ENCODE measurements at places on chromosomes 12 and 14.

DNA sequence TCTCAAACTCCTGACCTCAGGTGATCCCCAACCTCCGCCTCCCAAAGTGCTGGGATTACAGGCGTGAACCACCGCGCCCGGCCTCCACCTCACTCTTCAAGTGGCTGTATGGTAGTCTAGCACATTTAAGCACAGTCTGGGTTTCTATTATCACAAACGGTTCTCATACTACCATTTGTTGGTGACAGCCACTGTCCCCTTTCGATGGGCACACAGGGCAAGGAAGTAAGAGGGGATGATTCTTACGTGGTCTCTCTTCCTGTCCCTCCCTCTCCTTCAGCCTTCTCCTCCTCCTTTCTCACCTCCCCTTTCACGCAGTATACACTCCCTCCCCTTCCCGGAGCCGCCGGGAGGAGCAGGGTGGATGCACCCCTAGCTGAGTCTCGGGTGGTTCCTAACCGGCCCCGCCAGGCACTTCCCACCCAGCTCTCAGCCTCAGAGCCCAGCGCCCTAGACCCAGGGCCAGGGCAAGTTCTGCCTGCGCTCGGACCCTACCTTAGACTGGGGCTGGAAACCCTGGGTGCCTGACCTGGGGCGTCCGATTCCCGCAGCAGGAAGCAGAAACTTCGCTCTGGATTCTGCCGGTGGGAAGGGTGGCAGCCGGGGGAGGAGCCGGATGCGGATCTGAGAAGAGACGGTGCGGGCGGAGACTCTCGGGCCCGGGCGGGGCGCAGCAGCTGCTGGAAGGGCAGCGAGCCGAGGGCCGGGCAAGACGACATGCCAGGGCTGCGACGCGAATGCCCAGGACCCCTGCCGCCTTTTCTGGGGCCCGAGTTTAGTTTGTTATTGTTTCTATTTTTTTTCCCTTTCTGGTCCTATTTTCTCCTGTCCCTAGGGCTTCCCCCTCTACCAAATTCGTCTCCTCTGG lies at the start of gene TEP1:
Gene TEP1 (minus strand): TSS at position 626 of the 868 bp plus-strand sequence. CDS start 5,062 bp downstream, outside the sequence.
- peak; percentile 91 for DNase-seq

DNA sequence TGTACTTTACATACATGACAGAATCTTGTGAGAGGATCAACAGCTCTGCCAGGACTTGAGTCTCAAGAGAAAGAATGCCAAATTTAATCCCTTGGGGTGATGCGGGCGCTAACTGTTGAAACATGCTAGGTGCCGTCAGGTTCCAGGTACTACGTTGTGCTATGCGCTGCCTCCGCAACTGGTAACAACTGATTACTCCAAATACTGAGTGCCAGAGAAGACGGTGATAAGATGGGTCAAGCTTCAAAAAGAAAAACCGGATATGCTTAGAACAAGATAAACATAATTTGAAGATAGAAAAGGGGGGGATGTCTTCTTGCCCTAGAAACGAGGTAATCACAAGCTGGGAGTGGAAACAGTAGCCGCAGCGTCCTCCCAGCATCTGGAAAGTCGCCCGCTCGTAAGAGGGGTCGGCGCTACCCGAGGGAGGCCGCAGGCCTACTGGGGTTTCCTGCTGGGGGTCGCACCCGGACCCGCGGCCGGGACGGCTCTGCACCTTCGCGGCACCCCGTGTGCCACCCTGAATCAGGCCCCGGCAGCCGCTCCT lies 678 bp downstream of the ZBTB25 start:
- peak; percentile 77 for DNase-seq

DNA sequence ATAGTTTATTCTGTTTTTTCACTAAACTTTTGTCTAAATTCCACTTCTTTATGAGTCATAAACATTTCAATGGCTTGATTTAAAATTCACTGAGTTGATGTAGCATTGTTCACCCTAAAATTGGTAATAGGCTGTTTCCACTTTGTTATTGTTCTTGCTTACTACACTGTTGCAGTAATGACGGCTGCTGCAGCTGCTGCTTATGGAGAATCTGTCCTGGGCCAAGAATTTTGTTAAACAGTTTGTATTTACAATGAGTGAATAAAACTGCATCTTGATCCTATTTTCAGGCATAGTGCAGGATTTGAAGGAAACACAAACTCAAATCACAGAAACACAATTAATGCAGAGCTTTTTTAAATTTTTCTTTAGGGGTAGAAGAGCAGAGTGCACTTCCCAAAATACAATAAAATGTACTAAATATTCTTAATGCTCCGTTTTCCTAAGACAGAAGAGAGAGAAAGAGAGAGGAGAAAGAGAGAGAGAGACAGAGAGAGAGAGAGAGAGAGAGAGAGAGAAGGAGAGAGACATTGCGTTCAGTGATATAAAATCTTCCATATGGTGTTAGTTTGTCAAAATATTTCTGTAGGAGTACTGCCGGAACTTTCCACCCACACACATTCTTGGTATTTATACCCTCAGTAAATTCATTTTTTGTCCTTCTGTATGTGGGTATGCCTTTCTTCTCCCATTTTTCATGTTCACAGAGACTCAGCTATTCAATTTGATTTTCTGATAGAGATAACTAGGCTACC lies 266.4 kb downstream of the LRFN5 start:
- DNase-seq: no peak

DNA sequence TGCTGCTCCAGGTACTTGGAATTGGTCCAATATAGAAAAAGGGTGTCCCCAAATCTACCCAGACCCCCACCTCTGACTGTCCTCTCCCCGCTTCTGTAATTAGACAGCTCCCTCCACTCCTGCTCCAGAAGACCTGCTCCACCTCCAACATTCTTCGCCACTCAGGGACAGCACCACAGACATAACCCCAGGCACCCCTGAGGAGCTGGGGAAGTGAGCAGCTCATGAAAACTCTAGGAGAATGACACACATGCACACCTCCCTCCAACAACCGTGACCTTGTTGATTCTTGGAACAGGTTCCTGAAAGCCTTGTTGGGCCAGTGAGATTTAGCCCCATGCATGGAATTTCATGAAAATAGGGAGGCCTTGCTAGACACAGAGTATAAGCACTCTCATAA lies 8.2 kb downstream of the KRT4 start:
- no peak for DNase-seq

- DNase-seq: no peak
These were observed 103.9 kb downstream of the TGFB3 start for GRCh38 chr14:75877884-75878283.

DNA sequence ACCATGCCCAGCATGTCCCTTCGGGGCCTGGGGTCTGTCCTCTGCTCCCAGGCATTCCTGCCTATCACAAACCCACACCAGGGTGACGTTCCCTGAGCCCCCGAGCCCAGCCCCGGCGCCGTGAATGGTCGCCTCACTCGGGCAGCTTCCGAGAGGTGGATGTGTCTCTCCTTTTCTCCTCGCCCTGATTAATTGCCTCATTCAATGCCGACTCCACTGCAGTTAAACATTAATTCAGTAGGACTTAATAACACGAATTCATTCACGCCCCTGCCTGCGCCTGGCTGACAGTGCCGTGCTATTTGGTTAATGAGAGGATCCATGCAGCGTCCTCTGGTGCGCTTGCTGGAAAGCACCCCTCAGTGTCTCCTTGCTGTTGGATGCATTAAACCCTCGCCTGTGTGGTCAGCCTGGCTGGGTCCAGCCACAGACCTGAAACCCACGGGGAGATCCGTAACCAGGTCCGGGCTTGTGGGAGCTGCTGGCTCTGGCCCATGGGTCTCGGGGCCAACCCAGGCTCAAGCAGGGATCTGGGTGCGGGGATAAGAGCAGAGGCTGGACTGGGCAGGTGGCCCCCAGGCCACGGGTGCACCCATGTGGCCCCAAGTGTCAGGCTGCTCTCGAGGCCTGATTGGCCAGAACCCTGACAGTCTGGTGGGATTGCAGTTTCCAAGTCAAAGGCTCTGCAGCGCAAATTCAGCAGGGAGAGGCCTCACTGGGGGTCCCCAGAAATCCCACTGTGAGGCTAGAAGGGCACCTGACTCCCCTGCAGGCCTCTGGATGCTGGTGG lies 55.4 kb downstream of the FBRSL1 start:
- no peak for DNase-seq

- no peak for DNase-seq
These were observed 612.9 kb downstream of the CCER1 start for GRCh38 chr12:90342081-90342480.

DNA sequence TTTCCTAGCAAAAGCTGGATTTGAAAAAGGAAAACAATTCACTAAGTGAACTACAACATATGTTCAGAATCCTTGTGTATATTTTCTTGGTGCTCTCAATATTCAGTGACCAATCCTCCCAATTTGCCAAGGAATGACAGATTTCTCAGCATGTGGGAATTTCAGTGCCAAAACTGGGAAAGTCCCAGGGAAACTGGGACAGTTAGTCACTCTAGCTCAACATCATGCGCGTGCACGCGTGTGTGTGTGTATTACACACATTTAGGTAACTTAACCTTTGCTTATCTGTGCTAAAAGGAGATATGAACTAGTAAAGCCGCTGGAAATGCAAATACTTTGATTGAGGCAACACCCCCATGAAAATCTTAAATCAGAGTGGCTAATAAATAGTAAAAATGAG lies 26.1 kb upstream of the SLC6A13 start:
- no peak for DNase-seq

DNA sequence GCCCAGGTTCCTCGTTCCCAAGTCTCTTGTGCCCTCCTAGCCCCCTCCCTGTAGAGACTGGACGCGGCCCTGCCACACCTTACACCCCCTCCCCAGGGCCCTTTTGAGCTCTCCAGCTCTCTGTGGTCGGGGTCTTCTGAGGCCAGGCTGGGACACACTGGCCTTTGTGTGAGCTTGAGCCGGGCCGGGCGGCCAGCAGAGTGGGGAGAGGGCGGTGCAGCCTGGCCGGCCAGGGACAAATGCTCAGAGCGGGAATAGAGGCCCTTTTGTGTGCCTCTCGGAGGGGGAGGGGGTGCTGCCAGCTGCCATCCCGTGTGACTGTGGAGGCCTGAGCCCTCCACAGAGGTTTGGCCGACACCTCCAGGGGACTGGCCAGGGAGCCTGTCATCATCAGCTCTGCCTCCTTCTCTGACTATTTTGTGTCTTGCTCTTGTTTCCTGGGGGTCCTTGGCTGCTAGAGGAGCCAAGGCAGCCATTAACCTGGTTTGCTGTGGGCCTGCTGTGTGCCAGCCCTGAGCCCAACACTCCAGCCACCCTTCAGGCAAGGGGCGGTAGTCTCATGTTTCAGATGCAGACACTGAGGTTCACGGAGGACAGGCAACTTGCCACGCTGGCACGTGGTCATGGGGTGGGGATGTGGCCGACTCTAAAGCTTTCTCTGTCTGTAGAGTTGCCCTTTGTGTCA lies 13.6 kb downstream of the FAM222A start:
- DNase-seq: no peak

- DNase-seq: no peak
These were observed 919 bp downstream of the PSMA3 start for GRCh38 chr14:58245562-58245961.

DNA sequence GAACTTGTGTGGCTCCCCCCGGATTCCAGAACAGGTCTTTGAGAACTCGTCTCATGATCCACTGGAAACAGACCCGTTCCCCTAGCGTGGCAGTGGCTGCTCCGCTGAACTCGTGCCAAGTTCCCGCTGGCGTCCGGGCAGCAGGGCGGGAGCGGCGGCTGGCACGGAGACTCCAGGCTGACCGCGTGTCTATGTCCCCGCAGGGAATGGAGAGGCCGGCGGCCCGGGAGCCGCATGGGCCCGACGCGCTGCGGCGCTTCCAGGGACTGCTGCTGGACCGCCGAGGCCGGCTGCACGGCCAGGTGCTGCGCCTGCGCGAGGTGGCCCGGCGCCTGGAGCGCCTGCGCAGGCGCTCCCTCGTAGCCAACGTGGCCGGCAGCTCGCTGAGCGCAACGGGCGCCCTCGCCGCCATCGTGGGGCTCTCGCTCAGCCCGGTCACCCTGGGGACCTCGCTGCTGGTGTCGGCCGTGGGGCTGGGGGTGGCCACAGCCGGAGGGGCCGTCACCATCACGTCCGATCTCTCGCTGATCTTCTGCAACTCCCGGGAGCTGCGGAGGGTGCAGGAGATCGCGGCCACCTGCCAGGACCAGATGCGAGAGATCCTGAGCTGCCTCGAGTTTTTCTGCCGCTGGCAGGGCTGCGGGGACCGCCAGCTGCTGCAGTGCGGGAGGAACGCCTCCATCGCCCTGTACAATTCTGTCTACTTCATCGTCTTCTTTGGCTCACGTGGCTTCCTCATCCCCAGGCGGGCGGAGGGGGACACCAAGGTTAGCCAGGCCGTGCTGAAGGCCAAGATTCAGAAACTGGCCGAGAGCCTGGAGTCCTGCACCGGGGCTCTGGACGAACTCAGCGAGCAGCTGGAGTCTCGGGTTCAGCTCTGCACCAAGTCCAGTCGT lies 1.5 kb downstream of the APOLD1 start:
- peak; percentile 88 for DNase-seq

DNA sequence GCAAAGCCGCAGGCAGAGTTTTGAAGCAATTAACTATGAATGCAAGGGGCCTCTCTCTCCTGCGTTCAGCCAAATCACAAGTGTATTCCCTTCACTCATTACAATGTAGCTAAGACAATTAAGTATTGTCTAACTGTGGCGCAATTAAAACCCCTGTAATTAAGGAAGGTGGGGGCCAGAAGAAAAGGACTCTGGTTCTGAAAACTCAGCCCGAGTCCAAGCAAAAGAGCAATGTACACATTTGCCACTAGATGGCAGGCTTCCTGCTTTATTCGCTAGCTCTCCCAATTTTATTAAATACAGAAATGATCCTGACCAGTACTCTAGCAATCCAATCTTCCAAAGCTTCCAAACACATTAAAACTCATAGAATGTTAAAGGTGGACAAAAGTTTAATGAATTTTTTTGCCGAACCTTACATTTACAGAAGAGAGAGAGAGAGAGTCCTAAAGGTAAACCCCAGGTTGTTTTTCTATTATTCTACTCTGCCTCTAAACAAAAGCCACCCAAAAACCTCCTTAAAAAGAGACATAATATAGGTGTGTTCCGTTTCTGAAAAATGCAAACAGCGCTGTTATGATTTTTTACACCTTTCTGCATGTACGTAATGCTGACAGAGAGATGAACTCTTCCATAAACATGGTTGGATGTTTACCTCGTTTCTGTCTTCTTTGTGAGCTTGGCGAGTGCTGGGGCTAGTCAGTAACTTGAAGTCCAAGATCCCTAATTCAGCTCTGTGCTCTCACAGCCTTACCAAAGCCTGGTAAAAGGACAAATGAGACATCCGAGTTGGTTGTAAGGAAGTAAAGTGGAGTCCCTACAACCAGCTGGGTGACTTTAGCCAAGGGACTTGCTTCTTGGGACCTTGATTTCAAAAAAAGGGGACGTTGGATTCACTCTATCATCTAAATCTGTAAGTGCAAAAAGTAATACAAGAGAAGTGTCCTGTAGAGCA lies 50.9 kb upstream of the VASH1 start:
- DNase-seq: peak; percentile 79

- peak; percentile 88 for DNase-seq
These were observed 32.3 kb downstream of the NRDE2 start for GRCh38 chr14:90299408-90299807.

DNA sequence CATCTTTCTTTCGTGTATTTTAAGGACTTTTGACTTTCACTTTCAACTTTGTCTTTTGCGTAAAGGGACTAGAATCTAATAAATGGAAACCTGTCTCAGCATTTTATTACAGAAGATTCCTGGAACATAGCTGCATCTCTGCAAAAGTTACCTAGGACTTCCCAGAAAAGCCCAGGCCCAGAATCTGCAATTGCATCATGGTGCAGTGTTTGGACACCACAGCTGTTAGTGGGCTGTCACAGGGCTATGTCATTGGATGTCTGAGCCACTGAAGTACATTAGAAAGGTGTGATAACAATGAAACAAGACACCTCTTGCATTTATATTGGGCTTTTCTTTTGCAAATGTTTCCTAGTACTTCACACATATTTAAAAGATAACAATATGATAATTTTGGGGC lies 199.9 kb upstream of the IGF1 start:
- no peak for DNase-seq

All from hematopoietic multipotent progenitor cell treated with erythropoietin and hydrocortisone succinate and interleukin-3 and kit ligand, for 4 days (in vitro differentiated cells).